ENCODE measurements at places on chromosomes 12 and 14. TPM values are rescaled to one million over a fixed set of nuclear protein-coding genes. Genes with fewer than 3 reads are reported as not detected.

DNA sequence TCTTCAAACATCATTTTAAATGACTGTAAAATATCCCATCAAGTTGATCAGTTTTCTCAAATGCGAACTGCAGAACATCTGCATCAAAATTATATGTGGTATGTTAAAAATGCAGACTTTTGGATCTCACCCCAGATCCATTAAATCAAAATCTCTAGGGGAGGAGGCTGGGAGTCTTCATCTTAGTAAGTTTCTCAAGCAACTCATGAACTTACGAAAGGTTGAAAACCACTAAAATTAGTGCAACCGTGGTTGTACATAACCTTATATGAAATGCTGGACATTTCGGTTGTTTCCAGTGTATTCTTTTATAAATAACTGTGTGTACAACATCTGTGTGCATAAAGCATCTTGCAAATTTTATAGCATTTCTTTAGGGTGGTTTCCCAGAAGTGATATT lies 39.2 kb downstream of the ZFP36L1 start:
- ATAC-seq, result no peak

GRCh38 chr12:41835556-41835955 lies 309.1 kb downstream of the GXYLT1 start:
- ATAC-seq, result no peak

GRCh38 chr14:36700651-36701050 lies 39.0 kb downstream of the PAX9 start:
- ATAC-seq, result no peak

LRTM2 gene
- total RNA-seq, result not detected

KRT4 gene
- 1,080 TPM for total RNA-seq

Measured in esophagus mucosa (tissue), 1 donor.